NCI-H526 treated with DMSO at 0.1 percent for 48 hours (cell line): ENCODE measurements at places on chromosomes 3 and 15.
A peak's percentile ranks its signal among the peaks of the same experiment; 100 is the strongest.

DNA sequence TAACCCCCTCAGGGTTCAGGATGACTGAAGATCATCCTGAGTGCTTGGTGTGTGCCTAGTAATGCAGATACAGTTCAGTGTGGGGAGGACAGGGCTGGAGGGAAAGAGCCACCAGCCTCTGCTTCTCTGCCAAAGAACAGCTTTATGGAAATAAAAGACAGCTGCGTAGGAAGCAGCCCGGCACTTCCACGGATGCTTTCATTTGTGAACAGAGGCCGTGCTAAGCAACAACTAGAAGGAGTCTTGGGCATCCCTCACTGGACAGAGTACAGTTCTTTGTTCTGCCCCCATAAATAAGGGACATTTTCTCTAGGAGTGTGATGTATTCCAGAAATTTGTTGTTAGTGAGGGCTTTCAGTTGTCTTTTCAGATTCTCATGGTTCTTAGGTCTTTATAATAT lies 194.8 kb upstream of the RGMA start:
- no peak for DNase-seq

GRCh38 chr3:134640872-134641470 lies 9.9 kb downstream of the KY start:
- peak; percentile 17 for DNase-seq

DNA sequence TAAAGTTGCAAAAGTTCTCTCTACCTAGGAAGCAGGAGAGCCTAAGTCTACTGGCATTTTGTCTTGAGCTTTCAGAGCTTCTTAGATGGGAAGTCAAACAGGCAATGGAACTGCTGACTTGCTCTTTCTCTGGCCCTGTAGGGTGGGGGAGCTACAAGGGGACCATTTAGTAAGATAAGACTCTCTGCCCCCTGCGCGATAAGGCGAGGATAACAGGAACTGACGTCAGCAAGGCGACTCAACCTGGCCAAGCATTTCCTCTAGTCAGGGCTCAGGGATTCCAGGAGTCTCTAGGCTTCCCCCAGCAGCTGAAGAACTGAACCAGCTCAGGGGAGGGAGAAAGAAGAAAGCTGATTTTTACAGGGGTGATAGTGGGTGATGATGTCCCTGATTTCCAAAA lies 5.8 kb downstream of the RARB start:
- DNase-seq = no peak

- no peak for DNase-seq
These were observed 262.0 kb upstream of the KCNH8 start for GRCh38 chr3:18886331-18886730.

DNA sequence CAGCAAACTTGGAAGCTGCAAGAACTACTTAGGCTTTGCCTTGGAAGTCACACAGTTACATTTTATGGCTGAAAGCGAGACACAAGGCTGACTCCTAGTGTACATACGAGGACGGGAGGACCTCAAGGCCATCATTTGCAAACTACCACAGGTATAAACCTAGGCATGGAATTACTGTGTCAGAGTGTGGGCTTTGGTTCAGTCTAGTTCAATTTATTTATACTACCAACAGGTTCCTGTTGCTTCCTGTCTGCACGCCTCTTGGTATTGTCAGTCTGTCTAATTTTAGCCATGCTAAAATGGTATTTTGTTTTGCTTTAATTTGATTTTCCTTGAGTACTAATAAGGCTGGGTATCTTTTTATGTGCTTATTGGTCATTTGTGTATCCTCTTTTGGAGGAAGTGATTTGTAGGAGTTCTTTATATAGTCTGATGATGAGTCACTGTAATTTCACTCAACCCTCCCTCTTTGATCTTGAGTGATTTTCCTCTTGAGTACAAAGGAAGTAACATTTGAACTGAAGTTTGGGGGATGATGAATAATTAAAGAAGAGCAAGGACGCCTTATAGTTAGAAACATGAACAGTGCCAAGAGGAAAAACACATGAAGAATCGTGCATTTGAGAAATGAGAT lies 8.2 kb downstream of the ANKRD34C start:
- DNase-seq = no peak

- no peak for DNase-seq
These were observed 9.7 kb upstream of the XIRP1 start for GRCh38 chr3:39202094-39202493.

DNA sequence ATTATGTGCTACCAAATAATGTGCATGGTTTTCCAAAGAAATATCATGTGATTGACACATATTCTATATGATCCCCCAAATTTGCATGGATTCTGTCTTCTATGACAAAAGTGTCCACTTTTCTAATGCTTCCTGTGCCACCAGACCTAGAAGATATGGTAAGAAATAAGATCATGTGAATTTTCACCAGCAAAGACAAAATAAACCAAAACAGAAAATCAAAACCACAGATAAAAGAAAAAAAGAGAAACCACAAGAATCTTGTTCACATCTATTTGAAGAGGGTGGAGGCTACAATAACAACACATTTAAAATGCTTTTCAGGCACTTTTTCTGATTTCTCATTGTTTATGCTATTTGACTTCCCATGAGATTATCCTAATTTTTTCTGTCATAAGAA lies 303.4 kb downstream of the DIPK2A start:
- no peak for DNase-seq

DNA sequence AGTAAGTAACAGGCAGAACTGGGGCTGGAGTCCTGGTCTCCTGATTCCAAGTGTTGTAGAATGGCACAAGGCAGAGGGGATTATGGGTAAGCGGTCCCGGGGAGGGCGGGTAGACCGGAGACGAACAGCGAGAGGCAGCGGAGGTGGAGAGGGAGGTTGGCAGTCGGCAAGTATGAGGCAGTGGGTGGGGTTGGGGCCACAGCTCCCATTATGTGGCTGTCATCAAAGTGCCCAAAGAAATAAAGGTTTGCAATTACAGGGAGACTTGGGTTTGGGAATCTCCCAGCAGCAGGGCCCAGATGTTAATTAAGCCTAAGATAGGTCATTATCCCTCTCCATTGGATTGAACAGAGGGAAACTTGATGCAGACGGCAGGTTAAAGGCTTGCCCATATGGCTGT lies 16.9 kb downstream of the FAM43A start:
- no peak for DNase-seq

- DNase-seq = no peak
These were observed 350.5 kb downstream of the LRTM1 start for GRCh38 chr3:54577313-54577712.

- peak; percentile 77 for DNase-seq
These were observed 320.6 kb downstream of the UACA start for GRCh38 chr15:70442616-70443321.

DNA sequence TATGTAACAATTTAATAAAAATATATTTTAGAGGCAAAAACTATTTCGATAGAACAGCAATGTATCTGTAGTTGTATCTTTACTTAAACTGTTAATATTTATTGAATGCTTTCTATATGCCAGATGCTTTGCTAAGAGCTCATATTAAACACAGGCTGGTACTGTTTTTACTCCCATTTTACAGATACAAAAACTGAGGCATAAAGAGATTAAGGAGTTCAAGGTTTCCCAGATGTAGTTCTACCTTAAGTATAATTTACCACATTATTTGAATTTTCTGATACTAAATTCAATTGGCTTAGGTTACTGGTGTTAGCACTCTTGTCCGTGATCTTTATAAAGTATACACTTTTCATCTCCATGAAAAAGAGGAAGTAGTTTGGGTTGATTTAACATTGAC lies 149.8 kb downstream of the ROBO2 start:
- no peak for DNase-seq
